ENCODE measurements at places on chromosomes 2 and 18.
A peak's percentile ranks its signal among the peaks of the same experiment; 100 is the strongest.

GRCh38 chr18:48929941-48930713, 20.6 kb downstream of the SMAD7 start:
- DNase-seq: no peak

GRCh38 chr2:199814101-199814816, 36.7 kb downstream of the FTCDNL1 start:
- no peak for DNase-seq

DNA sequence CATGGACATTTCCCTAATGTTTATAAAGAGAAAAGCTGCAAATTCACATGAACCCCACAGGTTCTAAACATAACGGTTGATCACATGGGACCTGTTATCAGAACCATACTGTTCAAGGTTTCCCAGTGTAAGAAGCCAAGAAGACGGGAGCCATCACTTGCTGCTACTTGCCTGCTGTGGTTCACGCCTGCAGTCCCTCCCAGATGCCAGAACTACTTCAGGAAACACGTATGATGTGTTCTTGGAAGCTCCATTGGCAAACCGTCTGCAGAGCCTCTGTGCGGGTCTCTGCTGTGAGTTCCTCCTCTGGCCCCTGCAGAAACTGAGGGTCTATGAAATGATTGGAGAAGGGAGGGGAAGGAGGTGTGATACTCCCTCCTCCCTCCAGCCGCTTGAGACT, 75.2 kb downstream of the CABLES1 start:
- DNase-seq: no peak

DNA sequence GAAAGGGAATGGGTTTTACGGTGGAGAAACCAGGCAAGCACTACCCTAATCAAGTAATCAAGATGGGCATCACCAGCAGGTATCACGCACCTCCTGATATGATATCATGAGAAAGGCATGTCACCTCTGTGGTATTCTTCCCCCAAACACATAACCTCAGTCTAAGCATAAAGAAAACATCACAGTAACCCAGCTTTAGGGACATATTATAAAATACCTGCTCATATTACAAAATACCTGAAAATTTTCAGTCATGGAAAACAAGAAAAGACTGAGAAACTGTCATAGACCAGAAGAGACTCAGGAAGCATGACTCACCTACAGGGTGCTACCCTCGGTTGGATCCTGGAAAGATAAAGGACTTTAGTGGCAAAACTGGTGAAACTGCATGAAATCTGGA, 30.5 kb downstream of the GCKR start:
- peak; percentile 58 for DNase-seq

DNA sequence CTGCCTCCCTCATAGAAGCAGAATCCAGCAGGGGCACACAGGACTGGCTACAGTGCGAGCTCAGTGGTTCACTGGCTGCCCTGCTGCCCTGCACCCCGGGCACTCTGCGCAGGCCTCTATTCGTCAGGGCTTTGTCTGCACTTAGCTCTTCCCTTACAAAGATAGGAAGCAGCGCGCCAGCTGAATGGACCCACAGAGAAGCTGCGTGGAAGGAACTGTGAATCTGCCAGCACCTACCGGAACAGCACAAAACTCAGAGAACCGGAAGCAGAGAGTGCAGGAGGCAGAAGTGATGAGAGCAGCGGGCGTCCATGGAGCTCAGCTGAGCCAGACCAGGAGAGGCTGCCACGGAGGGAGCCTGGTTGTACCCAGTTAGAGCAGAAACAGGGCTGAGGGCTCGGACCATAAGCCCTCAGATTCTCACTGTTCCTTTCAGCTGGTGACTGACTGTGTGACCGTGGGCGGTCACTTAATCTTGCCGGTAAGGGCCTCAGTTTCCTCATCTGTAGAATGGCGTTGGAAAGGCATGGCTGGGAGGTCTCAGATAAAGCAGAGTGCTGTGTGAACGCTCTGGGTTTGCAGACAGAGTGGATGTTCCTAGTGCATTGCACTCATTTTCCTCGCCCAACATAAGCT, 23.1 kb upstream of the SLC66A3 start:
- no peak for DNase-seq
